ENCODE measurements at places on chromosomes 4 and X.

DNA sequence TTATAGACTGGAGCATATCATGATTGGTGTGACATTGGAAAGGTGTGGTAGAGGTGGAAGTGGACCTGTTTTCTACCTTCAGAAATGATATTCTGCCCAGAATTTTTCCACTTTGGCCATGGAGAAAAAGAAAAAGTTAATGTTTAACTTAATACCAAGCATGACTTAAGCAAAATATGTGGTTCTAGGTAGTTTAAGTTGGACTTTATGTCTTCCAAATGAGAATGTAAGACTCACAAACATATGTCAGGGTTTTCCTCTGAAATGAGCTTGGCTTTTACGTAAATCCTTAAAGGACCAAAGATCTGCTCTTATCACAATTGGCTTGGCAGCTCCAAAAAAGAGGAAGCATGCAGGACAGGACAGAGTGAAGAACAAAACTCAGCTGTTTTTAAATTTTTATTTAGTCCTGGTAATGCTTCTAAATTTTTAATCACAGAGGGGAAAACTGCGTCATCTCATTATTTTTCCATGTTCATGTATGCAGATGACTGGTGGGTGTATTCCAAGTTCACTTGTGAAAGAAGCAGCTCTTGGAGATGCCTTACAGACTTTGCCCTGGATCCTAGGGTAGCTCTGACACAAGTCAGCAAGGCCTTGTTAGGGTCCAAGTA is 98.2 kb downstream of the ANK2 start:
- no peak for DNase-seq

DNA sequence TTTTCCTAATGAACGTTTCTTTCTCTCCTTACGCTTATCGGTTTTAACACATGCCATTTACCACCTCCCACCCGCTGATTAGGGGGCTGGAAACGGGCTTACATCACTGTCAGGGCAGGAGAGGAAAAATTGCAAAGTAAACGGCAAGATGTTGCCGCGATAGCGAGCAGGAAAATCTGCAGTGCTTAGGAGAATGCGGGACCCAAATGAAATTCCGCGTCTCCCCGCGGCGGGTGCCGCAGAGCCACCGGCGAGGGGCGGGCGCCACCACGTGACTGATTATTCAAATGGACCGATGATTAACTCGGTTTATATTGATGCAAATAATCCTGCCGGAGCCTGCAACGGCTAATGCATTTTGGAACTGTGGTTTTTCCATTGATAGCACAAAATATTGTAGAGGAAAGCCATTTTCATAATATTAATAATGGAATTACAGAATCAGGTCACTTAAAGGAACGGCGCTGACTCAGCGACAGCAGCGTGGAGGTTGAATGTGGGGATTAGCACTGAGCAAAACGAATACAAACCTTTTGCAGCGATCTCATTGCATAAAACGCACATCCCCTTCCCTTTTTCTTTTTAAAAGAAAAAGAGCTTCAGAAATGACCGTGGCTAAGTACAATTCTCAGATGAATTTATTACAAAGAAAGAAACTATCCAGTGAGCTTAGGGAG is 224.2 kb downstream of the STIM2 start:
- peak; percentile 8 for DNase-seq

DNA sequence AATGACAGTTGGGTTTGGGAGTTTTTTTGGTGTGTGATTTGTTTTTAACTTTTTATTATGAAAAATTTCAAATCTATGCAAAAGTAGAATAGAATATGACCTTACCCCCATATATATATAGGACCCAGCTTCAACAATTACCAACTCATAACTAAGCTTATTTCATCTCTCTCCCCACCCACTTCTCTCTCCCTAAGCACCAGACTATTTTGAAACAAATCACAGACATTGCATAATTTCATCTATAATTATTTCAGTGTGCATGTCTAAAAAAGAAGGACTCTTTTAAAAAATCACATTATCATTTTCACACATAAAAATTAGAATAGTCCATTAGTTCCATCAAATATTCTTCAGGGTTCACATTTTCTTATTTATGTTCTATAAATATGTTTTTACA is 28.3 kb upstream of the NKX6-1 start:
- DNase-seq = no peak

DNA sequence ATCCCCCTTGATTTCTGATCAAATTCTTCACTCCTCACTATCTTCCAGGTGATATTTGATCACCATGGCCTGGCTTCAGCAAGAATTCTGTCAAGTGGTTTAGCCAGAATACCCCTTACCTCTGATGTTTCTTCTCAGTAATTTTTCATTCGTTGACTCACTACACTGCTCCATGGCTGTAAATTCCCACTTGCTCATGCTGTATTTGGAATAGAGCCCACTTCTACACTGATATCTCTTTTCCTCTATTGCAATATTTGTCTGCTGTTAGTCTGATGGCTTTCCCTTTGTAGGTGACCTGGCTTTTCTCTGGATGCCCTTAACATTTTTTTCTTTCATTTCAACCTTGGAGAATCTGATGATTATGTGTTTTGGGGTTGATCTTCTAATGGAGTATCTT is 73.9 kb upstream of the DIPK2B start:
- DNase-seq = no peak

DNA sequence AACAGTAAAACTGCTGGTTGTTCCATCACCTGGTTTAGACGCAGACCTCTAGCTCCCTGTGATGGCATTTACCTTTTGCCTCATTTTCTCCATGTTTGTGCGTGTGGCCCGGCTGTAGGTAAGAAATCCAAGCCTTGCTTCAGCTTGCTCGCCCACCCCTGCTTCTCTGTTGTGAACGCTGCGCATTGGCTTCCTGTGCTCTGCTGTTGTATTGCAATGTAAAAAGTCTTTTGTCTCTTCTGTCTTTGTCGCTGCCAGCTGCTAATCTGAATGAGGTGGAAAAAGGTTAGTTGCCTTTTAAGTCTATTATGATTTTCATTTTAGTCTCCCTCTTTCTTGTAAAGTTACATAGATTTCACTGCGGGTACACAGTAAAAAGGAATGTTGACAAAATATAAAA is 127.3 kb upstream of the PACRGL start:
- DNase-seq = no peak

GRCh38 chrX:24243188-24243587 is 70.7 kb downstream of the SUPT20HL2 start:
- DNase-seq = no peak

DNA sequence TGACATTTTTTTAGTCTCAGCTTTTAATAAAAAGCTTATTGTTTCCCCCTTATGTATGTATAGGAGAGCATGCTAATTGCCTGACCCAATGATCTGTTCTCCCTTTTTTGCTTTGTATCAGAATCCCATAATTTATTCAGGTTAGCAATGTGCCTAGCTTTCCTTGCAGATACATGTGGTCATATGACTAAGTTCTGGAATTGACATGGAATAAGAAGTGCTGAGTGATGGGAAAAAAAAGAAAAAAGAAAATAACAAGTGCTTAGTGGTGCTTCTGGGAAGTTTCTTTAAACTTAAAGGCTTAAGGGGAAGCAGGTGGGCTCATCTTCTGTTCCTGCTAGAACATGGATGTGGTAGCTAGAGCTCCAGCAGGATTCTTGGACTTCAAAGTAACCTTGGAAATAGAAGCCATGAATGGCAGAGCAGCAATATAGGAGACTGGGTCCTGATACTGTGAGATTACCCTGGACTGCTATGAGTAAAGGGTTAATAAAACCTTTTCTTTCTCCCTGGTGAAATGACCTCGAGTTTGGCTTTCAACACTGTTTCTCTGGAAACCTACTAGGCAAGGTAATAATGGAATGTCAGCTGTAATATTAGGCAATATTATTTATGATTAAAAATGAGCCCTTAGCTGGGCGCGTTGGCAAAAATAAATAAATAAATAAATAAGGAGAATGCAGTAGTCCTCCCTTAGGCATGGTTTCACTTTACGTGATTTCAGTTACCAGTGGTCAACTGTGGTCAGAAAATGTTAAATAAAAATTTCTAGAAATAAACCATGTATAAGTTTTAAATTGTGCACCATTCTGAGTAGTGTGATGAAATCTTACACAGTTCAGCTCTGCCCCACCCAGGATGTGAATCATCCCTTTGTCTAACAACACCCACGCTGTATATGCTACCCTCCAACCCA is 16.7 kb upstream of the RBM41 start:
- no peak for DNase-seq

DNA sequence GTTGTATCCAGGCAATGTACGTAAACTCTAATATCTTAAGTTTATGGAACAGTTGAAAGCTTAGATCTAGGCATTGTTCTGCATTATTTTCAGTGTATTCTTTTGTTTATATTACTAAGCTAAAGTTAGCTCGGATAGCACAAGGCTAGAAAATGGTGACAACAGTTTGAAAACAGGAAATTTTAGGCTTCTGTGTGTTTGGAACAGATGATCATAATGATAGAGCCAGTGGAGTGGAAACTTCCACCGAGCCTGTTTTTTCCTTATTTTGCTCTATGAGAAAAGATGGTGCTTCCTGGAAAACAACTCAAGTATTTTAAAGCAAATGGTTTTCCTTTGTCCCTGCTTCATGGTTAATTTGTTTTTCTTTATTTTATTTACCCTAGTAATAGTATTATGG is 70.8 kb downstream of the GAB1 start:
- no peak for DNase-seq

DNA sequence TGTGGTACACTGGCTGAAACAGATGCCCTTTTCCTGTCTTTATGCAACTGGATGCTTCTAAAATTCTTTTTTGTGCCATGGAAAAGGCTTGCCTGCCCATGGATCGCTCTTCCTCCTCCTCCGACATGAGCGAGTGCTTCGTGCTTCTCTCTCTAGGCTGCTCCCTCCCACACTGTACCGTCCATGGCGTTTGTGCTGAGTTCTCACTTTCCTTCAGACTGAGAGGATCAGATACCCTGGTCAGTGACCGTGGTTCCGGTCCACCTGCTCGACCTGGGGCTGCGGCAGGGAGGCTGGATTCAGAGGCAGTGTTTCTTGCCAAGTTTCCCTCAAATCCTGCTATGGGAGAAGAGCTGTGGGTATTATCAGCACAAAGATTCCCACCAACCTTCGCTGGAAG is 10.2 kb upstream of the CLDN24 start:
- no peak for DNase-seq

DNA sequence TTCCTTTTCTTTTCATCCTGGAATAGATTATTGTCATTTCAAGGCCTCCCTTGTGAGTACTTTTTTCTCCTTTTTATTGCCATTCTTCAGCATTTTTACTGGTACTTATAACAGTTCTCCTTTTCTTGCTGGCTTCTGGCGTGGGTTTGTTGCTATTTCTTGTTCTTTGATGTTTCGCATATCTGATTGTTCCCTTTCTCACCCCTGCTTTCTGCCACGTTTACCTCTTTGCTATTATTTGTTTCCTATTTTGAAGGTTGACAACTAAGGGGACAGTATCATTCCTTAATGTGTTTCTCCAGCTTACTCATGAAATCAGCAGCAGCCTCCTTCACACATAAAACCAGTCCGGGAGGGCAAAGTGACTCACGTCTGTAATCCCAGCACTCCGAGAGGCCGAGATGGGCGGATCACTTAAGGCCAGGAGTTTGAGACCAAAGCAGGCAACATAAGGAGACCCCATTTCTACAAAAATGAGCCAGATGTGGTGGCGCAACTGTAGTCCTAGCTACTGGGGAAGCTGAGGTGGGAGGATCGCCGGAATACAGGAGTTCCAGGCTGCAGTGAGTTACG is 72.6 kb downstream of the DMD start:
- DNase-seq = no peak

DNA sequence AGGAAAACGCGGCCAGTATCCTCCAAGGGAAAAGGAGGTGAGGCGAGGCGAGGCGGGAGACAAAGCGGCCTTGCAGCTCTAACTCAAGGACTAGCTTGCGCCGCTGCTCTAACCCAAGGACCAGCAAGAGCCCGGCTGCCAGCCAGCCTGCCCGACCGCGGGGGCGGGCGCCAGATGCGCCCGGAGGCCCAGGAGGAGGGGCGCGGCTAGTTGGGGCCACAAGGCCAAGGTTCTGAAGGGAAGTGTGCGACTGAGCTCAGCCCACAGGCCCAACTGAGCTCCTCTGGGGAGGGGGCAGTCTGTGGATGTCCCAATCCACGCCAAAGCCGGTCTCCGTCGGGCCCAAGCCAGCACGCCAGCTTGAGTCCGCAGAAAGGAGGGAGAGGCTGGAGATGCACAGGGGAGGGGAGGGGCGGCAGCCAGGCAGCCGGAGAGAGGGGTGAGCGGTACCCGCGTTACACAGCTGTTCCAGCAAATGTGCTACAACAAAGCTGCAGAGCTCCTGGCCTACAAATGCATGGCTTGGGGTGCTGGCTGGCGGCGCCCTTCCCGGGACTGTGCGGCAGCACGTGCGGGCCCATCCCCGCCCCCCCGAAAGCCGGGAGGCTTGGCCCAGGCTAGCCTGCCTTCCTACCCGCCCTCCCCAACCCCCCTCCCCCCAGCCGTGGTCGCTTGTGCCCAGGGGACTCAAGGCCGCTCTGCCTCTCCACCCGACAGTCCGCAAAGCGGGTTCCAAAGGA is 637 bp downstream of the AMER1 start:
- no peak for DNase-seq

- no peak for DNase-seq
Observed at GRCh38 chr4:126604268-126604867, 1028.4 kb upstream of the INTU start.

DNA sequence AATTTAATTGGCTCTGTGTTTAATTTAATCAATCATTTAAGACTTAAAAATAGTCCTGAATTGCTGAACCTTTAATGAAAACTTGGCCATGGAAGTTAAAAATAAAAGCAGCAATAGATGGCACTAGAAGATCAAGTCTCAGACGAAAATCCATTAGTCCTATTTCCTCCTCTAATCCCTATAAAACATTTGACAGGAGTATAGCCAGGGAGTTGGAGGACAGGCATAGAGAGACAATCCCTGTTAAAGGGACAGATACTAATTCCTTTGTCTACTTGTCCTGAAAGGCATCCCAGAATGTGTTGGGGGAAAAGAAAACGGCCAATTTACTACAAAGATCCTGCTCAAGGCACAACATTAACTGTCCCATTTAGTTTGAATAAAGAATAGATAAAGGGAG is 276.3 kb upstream of the TACR3 start:
- no peak for DNase-seq

All from activated CD4-positive, alpha-beta T cell treated with anti-CD3 and anti-CD28 coated beads for 24 hours (primary cell).